Stomach (tissue), 19 donors: ENCODE measurements at places on chromosomes 7 and 10. TPM values are rescaled to one million over a fixed set of nuclear protein-coding genes. Genes with fewer than 3 reads are reported as not detected.

The CYP2C9 gene
- 118 TPM for total RNA-seq

The LHFPL3 gene
- not detected for total RNA-seq

The STEAP2 gene
- 7.8 TPM for total RNA-seq

GRCh38 chr10:20890009-20890408 lies 7.1 kb downstream of the NEBL start:
- no peak for DNase-seq
- H3K27me3 ChIP-seq = no peaks in the 10 kb centered on the region
- H3K4me1 ChIP-seq = no peaks in the 10 kb centered on the region
- no peaks in the 10 kb centered on the region for H3K36me3 ChIP-seq

- H3K4me1 ChIP-seq = no peaks in the 10 kb centered on the region
- peak; percentile 20 for DNase-seq
- H3K4me3 ChIP-seq = no peak overlapping the region
- H3K27ac ChIP-seq = no peak overlapping the region
- no peaks in the 10 kb centered on the region for H3K36me3 ChIP-seq
- no peaks in the 10 kb centered on the region for H3K27me3 ChIP-seq
These were observed 786.6 kb downstream of the LRMDA start for GRCh38 chr10:76218035-76218434.

DNA sequence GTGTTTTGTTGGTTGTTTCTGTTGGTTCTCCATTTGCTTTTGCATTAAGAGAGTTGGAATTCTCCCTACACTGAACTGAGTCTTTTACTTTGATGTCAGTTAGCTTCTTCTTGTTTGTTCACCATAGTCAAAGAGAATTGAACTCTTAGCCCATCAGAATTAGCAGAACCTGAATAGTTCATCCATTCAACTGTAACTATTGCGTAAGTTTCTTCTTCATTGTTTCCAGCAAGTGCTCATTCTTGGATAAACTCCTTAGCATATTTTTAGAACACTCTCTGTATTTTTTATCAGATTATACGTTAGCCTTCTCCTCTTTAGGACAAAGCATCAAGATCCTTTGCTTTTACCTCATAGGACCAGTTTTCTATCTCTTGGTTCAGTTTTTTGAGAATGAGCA lies 128.4 kb upstream of the RAB11FIP2 start:
- H3K27me3 ChIP-seq = no peaks in the 10 kb centered on the region
- H3K4me1 ChIP-seq = no peaks in the 10 kb centered on the region
- no peak for DNase-seq
- H3K27ac ChIP-seq = no peak overlapping the region
- no peak overlapping the region for H3K4me3 ChIP-seq

DNA sequence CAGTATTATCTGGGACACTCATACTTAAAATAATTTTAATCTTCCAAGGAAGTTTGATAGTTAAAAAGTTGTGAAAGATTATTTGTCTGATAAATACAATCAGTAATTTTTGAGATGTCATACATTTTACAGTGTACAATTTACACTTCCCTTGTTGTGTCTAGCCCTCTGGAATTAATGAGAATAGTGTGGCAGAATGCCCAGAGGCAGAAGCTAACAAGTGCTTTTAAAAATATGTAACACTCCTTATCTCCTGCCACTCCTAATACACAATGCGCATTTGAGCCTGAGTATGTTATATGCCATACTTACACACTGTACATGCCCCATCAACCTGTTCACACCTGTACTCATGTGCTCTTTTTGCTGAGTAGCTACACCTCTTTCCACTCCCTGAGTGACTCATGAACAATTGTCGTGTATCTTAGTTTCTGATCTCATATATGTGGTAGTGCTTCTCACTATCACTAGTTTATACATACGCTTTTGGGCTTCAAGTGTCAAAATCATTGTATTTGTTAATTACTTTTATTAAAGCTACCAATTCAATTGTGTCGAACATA lies 106.9 kb upstream of the GNAI1 start:
- no peaks in the 10 kb centered on the region for H3K4me1 ChIP-seq
- no peak for DNase-seq
- H3K4me3 ChIP-seq = no peak overlapping the region
- no peaks in the 10 kb centered on the region for H3K27me3 ChIP-seq
- no peaks in the 10 kb centered on the region for H3K36me3 ChIP-seq

- peaks cover 40% of the 10 kb centered on the region for H3K4me1 ChIP-seq
- H3K27me3 ChIP-seq = peaks cover 28% of the 10 kb centered on the region
These were observed 1.1 kb downstream of the NKX1-2 start for GRCh38 chr10:124448696-124449169.

DNA sequence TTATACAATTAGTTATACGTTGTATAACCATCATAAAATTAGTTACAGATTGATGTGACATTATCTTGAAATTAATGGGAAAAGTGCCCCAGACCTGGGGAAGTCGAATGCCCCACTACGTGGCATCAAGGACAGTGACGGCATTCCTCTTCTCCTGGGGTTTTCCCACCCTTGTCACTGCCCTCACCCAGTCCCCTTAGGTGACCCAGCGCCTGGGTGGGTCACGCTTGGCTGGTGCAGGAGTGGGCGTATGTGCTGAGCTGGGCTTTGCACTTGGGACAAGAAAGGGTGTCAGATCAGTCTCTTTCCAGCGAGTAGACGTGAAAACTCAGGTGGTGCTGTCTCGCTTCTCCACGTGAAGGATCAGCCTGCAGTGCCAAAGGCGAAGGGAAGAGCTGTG lies 7.6 kb downstream of the FOXK1 start:
- peaks cover 28% of the 10 kb centered on the region for H3K4me1 ChIP-seq
- no peak overlapping the region for H3K27ac ChIP-seq
- DNase-seq = no peak

- H3K36me3 ChIP-seq = no peaks in the 10 kb centered on the region
- DNase-seq = peak; percentile 64
- H3K4me1 ChIP-seq = no peaks in the 10 kb centered on the region
- H3K4me3 ChIP-seq = no peak overlapping the region
- no peak overlapping the region for H3K27ac ChIP-seq
These were observed 42.2 kb upstream of the PDGFA start for GRCh38 chr7:561631-562373.

DNA sequence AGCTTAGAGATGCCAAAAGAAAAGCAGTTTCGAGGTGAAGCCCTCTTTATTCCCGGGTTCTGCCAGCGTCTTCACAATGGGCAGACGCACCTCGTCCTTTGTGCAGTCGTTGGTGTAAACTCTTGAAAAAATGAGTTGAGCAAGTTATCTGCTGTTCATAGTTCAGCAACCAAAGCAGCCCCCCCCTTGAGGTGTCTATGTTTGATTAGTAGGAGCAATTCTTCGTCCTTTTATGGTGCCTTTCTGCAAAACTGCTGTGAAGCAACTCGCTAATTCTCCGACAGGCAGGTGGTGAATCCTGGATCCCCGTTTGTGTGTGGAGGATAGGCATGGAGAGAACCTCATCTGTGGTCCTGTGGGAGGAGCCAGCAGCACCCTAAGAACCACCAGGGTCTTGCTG lies 234.5 kb downstream of the GLRX3 start:
- no peaks in the 10 kb centered on the region for H3K4me1 ChIP-seq
- no peaks in the 10 kb centered on the region for H3K36me3 ChIP-seq
- no peak overlapping the region for H3K4me3 ChIP-seq
- no peak overlapping the region for H3K27ac ChIP-seq
- peaks cover 22% of the 10 kb centered on the region for H3K27me3 ChIP-seq
- no peak for DNase-seq

GRCh38 chr10:124152139-124153022 lies 59.0 kb upstream of the CHST15 start:
- H3K27me3 ChIP-seq = no peaks in the 10 kb centered on the region
- H3K4me3 ChIP-seq = no peak overlapping the region
- peak overlapping the region; percentile 20 for H3K27ac ChIP-seq
- no peaks in the 10 kb centered on the region for H3K36me3 ChIP-seq
- peaks cover 59% of the 10 kb centered on the region for H3K4me1 ChIP-seq

DNA sequence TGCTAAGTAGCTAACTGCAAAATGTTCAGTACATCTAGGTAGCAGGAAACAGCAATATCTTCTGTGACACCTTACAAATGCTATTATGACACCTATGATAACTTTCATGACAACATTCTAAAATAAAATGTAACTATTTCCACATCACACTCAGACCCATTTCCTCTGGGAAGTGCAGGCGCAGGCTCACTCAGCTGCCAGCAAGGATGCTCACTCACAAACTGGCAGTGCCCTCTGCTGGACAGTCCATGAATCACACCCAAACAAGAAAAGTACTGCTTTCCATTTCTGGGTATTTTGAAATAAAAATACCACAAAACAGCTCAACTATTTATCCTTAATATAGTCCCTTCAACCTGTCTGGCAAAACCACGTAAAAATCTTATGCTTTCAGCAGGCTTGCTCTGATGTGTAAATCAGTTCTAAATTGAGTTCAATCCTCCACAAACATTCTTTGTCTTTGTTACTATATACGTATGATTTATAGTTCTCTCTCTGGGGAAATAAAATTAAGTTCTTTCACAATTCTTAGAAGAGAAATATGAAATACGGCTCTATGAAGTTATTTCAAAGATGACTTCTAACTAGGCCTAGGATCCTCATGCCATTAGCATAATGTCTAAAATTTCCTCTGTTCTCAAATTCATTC lies 176.6 kb downstream of the PARD3 start:
- peak; percentile 84 for DNase-seq
- H3K36me3 ChIP-seq = no peaks in the 10 kb centered on the region
- no peaks in the 10 kb centered on the region for H3K27me3 ChIP-seq

GRCh38 chr7:28813243-28813962 lies 144.7 kb downstream of the TRIL start:
- H3K36me3 ChIP-seq = no peaks in the 10 kb centered on the region
- H3K27ac ChIP-seq = no peak overlapping the region
- no peak overlapping the region for H3K4me3 ChIP-seq
- H3K4me1 ChIP-seq = peaks cover 27% of the 10 kb centered on the region
- H3K27me3 ChIP-seq = no peaks in the 10 kb centered on the region
- no peak for DNase-seq

DNA sequence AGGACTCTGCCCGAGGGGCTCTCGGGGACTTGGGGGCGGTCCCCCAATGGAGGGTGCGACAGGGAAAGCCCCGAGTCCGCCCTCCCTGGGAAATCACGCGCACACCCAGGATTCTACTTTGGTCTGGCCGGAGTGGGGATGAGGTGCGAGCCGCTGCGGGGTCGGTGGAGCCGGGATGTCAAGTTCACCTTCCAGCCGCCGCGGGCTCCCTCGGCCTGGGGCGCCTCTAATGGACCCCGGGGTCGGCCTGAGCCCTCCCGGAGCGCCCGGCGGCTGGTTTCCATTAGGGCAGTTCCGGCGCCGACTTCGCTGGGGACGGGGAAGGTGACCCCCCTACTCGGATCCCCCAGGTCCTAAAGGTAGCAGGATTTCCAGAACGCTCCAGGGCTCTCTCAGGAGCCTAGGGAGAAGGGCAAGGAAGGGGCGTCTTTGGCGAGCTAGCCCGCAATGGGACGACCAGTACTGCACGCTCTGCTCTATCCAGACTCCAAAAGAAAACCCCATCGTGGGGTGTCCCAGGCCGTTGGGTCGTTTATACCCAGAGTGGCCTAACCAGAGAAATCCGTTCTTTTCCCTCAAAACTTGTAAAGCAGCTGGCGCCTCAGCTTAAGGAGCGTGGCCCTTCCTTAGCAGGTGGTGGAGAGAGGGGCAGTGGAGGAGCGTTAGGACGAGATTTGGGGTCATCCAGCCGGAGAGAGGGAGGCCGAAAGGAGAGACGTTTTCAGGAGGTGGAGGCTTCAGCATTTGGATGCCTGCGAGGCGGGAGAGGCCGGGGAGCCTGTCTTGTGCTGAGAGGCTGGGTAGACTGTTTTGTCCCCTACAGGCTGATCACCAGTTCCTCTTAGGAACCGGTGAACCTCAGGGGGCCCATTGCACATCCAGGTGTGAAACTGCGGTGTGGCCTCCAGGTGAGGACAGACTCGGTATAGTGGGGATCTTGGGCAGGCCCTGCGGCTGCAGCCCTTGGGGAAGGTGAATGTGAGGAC lies 860 bp upstream of the WDR86 start:
- H3K36me3 ChIP-seq = no peaks in the 10 kb centered on the region
- peaks cover 11% of the 10 kb centered on the region for H3K27me3 ChIP-seq
- no peak for DNase-seq
- H3K4me3 ChIP-seq = peak overlapping the region; percentile 52
- peak overlapping the region; percentile 83 for H3K27ac ChIP-seq
